ENCODE measurements at places on chromosomes 16 and 17.

DNA sequence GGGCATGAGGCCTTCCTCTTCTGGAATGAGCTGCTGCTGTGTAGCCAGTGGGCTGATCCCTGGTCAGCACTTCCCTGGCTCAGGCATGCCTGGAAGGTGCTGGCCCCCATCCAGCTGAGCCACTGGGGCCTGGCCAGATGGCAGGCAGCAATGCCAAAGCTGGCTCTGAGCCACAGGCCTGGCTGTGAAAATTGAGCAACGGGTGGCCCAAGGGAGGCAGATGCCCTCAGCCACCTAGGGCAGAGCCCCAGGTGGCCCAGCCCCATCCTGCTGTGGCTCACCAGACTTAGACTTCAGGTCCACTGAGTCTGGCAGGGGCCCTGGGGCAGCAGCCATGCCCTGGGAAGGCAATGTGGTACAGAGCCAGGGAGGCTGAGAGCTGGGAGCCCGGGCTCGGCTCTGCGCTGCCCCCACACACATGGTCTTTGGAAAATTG, 8.5 kb upstream of the CRHR1 start:
- no peak for DNase-seq

DNA sequence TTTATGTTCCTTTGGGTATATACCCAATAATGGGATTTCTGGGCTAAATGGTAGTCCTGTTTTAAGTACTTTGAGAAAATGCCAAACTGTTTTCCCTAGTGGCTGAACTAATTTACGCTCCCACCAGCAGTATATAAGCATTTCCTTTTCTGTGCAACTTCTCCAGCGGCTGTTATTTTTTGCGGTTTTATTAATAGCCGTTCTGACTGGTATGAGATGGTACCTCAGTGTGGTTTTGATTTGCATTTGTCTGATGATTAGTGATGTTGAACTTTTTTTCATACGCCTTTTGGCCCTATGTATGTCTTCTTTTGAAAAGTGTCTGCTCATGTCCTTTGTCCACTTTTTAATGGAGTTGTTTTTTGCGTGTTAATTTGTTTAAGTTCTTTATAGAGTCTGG, 25.8 kb upstream of the TEKT1 start:
- DNase-seq, result no peak

GRCh38 chr17:4607773-4608187, 23.5 kb downstream of the SMTNL2 start:
- no peak for DNase-seq

- peak; percentile 64 for DNase-seq
Observed at GRCh38 chr16:87780385-87780989, 14.7 kb upstream of the KLHDC4 start.

GRCh38 chr16:4882000-4882632, 34.8 kb downstream of the UBN1 start:
- no peak for DNase-seq

DNA sequence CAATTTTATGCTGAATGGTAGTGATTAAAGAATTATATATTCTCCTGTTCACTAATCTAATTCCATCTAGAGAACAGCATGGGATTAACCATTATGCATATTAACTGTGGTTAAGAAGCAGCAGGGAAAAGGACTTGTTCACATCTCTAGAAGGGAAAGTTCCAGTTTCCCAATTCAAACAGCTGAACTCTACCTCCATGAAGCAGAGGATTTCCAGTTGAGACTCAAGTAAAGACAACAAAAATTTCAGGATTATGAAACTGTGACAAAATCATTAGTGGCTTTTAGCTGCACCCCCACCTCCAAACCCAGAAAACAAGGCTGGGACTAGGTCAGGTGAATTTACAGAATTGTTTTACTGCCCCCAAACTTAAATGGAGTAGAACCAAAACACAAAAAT, 73.6 kb downstream of the USP32 start:
- no peak for DNase-seq

DNA sequence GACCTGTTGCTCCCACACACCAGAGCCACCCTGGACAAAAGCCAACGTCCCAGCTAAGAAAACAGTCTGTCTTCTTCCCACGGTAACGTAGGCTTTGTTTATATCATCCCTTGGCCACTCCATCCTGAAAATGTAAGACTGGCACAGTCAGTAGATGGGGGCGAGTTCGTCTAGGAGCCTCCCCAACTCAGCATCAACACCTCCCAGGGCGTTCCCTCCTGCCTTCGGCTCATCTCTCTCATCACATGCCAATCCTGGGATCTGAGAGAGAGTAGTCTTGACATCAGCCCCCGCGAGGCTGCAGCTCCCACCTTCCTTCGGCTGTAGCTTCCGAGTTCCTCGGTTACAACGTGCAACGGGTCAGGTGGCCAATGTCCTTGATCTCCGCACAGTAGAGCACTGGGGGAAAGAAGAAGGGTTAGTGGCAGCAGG, 894 bp downstream of the RNF227 start:
- DNase-seq, result peak; percentile 8

GRCh38 chr16:11224096-11224893, 31.7 kb downstream of the SOCS1 start:
- DNase-seq, result no peak

- no peak for DNase-seq
Observed at GRCh38 chr17:79192503-79193351, 118.1 kb downstream of the ENGASE start.

GRCh38 chr17:42873315-42873714, 22.3 kb downstream of the AOC3 start:
- DNase-seq, result no peak

- no peak for DNase-seq
Observed at GRCh38 chr16:25100511-25100910, 11.0 kb upstream of the LCMT1 start.

GRCh38 chr17:16922386-16923096, 49.4 kb downstream of the TNFRSF13B start:
- peak; percentile 11 for DNase-seq

DNA sequence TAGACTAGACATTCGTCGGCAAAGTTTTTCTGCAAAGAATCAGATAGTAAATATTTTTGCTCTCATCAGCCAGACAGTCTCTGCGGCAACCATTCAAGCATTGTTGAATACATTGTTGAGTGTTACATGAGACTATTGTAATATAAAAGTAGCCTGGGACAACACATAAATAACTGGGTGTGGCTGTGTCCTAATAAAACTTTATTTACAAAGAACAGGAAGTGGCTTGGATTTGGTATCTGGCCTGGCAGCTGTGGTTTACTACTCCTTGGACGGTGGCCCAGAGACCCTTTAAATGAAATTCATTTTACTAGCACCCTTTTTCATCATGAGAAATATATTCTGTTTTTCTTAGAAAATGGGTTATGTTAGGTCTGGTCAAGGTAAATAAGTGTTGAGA, 297.2 kb downstream of the WWOX start:
- no peak for DNase-seq

DNA sequence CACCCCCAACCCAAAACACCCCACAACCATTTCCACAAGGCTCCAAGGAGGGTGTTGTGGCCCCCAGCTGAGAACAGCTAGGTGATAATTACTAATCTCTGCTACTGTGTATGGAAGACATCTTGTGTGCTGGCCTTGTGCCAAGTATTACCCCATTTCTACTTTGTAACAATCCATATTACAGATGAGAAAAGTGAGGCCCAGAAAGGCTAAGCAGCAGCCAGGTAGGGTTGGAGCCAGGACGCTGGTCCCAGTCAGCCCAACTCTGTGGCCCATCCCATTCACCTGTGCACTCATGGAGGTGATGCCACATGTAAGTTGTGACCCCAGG, 12.4 kb upstream of the PEMT start:
- DNase-seq, result no peak

DNA sequence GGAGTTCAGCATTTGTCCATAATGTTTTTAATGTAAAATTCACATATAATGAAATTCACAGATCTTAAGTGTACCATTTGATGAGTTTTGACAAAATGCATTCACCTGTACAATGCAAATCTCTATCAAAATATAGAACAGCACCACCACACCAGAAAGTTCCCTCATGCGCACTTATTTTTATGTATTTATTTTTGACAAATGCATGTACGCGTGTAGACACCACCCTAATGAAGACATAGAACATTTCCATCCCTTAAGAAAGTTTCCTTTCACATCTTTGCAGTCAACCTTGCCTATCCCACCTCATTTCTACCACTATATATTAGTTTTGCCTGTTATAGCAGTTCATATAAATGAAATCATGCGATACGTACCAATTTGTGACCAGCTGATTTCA, 15.6 kb upstream of the IL4R start:
- DNase-seq, result no peak

DNA sequence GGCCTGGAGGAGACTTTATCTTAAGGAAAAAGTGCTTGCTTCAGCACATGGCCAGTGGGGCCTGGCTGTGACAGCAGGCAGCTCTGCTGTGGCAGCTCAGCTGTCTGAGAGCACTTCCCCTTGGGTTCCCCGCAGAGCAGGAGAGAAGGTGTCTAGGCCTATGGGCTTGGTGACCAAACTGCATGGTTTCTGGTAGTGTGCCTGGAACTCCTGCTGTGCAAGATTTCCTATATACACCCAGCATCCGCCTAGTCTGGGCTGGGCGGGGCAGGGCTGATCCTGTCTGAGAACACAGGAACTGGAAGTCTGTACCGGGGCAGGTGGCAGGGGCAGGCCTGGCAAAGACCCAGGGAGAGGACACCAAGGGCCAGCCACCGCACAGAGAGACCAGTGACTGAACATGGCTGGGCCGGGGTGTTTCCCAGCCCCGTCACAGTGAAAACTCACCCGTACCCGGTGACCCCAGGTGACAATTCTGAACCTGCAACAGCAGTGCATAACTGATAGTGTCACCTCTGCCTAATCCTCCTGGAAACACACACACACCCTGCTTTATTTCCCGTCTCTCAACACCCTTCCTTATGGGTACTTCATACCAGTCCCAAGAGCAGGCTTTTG, 39.3 kb downstream of the CHD9 start:
- no peak for DNase-seq

DNA sequence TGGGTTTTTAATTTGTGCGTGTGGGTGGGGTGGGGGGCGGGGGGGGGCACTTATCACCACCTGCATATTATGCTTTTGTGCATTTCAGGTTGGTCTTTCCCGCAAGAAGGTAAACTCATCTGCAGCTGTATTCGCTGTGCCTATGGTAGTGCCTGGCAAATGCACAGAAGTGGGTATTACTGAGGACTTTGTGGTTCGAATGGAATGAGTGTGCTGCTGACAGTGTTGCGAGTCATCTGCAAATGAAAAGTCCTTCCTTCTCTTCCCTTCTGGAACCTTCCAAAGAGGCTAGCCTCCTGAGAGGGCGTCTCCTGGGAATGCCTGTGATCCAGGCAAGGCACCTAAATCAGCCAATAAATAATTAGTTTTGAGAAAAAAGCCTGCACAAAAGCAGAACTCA, 532.9 kb downstream of the MAF start:
- DNase-seq, result peak; percentile 55

GRCh38 chr17:45048795-45049563, 2.5 kb downstream of the DCAKD start:
- DNase-seq, result no peak

- peak; percentile 10 for DNase-seq
Observed at GRCh38 chr17:16516594-16517051, 24.6 kb upstream of the LRRC75A start.

DNA sequence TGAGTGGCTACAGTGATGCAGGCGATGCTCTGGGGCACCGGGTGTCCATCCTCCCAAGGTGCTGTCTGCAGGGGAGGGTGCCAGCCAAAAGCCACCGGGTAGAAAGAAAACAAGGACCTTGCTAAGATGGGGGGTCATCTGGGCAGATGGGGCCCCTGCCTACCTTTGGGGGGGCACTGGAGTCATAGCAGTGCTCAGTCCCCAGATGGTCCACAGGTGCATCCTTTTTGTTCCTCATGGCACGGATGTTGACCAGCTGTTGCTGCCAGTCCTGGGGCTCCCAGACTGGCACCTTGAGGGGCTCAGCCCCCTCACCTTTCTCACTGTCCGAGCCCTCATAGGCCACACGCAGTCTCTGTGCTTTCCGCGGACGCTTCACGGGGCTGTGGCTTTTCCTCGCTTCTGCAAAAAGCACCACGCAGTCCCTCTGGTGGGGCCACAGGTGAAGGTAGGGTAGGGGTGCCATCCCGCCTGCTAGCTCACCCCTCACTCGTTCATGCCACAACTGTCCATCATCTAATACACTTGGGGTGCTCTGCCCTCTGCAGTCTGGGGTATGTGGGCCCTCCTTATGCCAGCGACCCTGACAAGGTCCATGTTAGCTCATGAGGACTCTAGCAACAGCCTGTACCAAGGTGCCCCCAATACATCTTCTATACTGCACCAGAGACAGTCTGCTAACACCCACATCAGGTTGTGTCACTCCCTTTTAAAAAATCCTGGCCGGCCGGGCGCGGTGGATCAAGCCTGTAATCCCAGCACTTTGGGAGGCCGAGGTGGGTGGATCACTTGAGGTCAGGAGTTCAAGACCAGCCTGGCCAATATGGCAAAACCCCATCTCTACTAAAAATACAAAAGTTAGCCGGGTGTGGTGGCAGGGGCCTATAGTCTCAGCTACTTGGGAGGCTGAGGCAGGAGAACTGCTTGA, 1.4 kb downstream of the NTHL1 start:
- DNase-seq, result no peak

GRCh38 chr17:19508577-19508867, 25.1 kb upstream of the SLC47A1 start:
- DNase-seq, result no peak

GRCh38 chr17:8176197-8176940, at the start of gene TMEM107:
Gene TMEM107, minus strand, starts transcription at chr17:8176380. Its CDS starts 94 bp downstream, at chr17:8176286.
- DNase-seq, result peak; percentile 70

DNA sequence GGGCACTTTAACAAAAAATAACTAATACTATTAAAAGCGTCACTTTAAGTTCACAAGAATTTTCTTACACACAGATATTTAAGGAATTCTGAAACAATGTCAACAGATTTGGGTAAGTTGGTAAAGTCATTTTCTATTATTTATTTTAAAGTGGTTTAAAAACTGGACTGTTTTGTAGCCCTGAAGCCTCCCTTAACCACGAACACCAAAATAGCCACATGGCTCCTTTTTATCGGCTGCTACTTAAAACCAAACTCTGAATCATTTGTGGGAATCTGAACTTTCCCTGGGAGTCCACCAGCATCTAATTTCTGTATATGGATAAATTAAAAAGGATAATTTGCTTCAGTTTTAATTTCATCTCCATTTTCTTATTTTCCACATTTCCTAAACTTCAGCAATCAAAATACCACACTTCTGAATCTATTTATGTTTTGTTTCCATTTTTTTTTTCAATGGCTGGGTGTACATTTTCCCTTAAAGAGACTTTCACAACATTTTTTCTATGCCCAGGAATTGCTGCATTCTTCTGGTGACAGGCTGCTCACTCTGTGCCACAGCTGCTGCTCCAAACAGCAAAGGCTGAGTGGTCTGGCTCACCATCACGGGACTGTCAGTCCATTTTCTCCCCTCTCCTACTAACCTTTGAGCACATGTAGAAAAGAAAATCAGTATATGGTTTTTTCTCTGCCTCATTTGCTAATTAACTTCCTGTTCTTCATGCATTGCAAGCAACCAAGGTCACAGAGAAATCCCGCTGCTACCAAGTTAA, 255.5 kb upstream of the KCNJ16 start:
- DNase-seq, result no peak

DNA sequence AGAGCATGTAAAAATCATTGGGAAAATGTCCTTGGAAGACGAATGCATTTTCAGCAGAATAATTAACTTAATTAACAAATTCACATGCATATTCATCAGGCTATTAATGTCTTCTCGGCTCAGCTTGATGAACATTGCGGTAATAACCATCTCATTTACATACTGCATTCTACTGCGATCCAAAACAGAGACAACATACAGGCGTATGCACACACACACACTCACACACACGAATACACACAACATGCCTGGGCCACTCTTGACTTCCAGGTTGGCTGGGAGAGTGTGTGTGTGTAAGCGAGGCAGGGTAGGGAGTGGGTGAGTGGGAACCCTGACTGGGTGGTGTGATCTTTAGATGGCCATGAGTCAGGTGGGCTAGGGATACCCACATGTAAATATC, 44.7 kb downstream of the NEUROD2 start:
- no peak for DNase-seq

GRCh38 chr17:9646546-9646885, 1.2 kb downstream of the USP43 start:
- no peak for DNase-seq

All from RCC 7860 (cell line).